ENCODE measurements at places on chromosomes 16 and 17.

GRCh38 chr17:29103341-29103740, 60.4 kb downstream of the PIPOX start:
- DNase-seq: no peak

- DNase-seq: no peak
Observed at GRCh38 chr16:24336491-24336890, 80.4 kb downstream of the CACNG3 start.

GRCh38 chr17:28046034-28046825, 3.8 kb downstream of the NLK start:
- DNase-seq: no peak

DNA sequence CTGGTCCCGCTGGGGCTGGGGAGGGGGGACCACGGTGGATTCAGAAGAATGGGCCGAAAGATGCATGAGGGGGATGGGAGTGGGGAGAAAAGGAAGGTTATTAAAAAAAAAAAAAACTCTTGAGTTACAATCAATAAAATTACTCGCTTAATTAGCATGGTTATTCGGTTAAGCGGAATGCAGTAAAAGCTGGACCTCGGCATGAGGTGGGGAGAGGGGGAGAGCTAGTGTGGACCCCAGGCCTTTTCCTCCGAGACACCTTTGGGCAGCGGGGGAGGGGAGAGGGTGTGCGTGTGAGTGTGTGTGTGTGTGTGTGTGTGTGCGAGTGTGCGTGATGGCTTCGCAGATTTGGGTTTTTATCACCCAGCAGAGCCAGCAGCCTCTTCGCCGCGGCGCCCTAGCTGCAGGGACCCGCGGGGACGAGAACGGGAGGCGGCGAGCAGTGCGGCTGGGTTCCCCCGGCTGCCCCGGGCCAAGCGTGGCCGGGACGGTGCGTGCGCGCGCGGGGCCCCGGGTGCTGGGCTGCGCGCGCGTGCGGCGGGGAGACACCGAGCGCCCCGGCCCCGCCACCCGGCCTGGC, 3.7 kb downstream of the BAHCC1 start:
- DNase-seq: no peak
